ENCODE measurements at places on chromosomes 7 and 10. TPM values are rescaled to one million over a fixed set of nuclear protein-coding genes. Genes with fewer than 3 reads are reported as not detected.

GIMAP1 gene
- 2.9 TPM for polyA plus RNA-seq

RBP3 gene
- polyA plus RNA-seq = 0.12 TPM

OPN1SW gene
- polyA plus RNA-seq = 2.2 TPM

NPTX2 gene
- polyA plus RNA-seq = 6.9 TPM

CCDC3 gene
- polyA plus RNA-seq = 22.1 TPM

SFTPA2 gene
- polyA plus RNA-seq = 0.26 TPM

SYCE1 gene
- polyA plus RNA-seq = 0.43 TPM

ELN gene
- polyA plus RNA-seq = 87.1 TPM

CYP3A7 gene
- not detected for polyA plus RNA-seq

GIMAP7 gene
- polyA plus RNA-seq = 9.0 TPM

UTF1 gene
- polyA plus RNA-seq = not detected

SLC26A4 gene
- 0.79 TPM for polyA plus RNA-seq

PUS7 gene
- 12.6 TPM for polyA plus RNA-seq

CAMK2B gene
- polyA plus RNA-seq = 17.7 TPM

CTNNA3 gene
- 7.5 TPM for polyA plus RNA-seq

NKX1-2 gene
- polyA plus RNA-seq = not detected

NAMPT gene
- 22.4 TPM for polyA plus RNA-seq

SLC26A3 gene
- polyA plus RNA-seq = not detected

SRRM3 gene
- 0.62 TPM for polyA plus RNA-seq

TMED4 gene
- 91.0 TPM for polyA plus RNA-seq

CHN2 gene
- polyA plus RNA-seq = 10.5 TPM

FAM171A1 gene
- polyA plus RNA-seq = 28.8 TPM

EPO gene
- polyA plus RNA-seq = not detected

FXYD4 gene
- polyA plus RNA-seq = 1.1 TPM

GPR15LG gene
- not detected for polyA plus RNA-seq

OR13A1 gene
- not detected for polyA plus RNA-seq

VWA2 gene
- 0.34 TPM for polyA plus RNA-seq

GPR146 gene
- polyA plus RNA-seq = 6.2 TPM

PTPRN2 gene
- polyA plus RNA-seq = 2.0 TPM

PSPH gene
- polyA plus RNA-seq = 16.2 TPM

OGDHL gene
- polyA plus RNA-seq = 0.26 TPM

NXPH1 gene
- polyA plus RNA-seq = not detected

HTR7 gene
- polyA plus RNA-seq = 0.36 TPM

HECW1 gene
- 0.14 TPM for polyA plus RNA-seq

PDE1C gene
- 2.1 TPM for polyA plus RNA-seq

DEPP1 gene
- 29.8 TPM for polyA plus RNA-seq

GIMAP5 gene
- polyA plus RNA-seq = 6.5 TPM

PLA2G12B gene
- polyA plus RNA-seq = 0.17 TPM
